ENCODE measurements at places on chromosomes 5 and 9. TPM values are rescaled to one million over a fixed set of nuclear protein-coding genes. Genes with fewer than 3 reads are reported as not detected.

Gene SMIM33
- total RNA-seq: 1.2 TPM

- no peak for DNase-seq
These were observed 136.7 kb upstream of the GAS1 start for GRCh38 chr9:87083986-87084385.

GRCh38 chr5:105506692-105507277 is 1944.2 kb upstream of the NUDT12 start:
- DNase-seq: no peak

GRCh38 chr5:11642438-11642837 is 261.8 kb downstream of the CTNND2 start:
- no peak for DNase-seq

DNA sequence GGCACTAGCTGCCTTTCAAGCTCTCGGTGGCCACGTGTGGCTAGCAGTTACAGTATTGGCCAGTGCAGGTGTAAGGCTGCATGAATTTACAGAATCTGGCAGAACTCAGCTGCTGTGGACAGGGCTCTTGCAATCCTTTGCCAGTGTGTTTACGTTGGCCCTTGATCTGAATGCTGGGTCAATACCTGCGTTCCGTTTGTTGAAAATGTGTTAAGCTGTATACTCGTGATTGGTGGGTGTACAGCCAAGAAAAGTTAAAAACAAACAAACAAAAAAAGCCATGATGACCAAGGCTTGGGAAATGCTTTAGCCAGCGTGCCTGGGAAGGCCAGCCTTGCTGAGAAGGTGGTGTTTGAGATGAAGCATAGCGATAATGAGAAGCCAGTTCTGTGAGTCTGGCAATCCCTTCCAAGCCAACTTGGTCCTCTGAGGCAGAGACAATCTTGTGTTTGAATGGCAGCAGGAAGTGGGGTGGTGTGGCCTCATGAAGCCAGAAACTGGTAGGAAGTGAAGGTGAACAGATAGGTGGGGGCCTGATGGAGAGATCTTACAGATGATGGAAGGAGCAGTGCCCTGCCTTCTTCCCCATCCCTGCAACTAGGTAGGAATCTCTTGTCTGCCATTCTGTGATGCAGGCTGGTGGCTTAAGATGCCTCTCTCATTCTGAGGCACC is 820 bp upstream of the CFAP90 start:
- no peak for DNase-seq

GRCh38 chr5:3051400-3051799 is 299.9 kb upstream of the IRX2 start:
- DNase-seq: no peak
